ENCODE measurements at places on chromosomes 7 and 10. TPM values are rescaled to one million over a fixed set of nuclear protein-coding genes. Genes with fewer than 3 reads are reported as not detected.

The IMPDH1 gene
- total RNA-seq = 86.4 TPM

The ZNF117 gene
- 5.8 TPM for total RNA-seq

The HPSE2 gene
- total RNA-seq = not detected

The PPP2R2D gene
- total RNA-seq = 19.6 TPM

The PTPRN2 gene
- total RNA-seq = 1.9 TPM

The SCART1 gene
- 0.49 TPM for total RNA-seq

The KNDC1 gene
- under 0.01 TPM for total RNA-seq

The SPDYE11 gene
- total RNA-seq = not detected

The HKDC1 gene
- 0.16 TPM for total RNA-seq

The PRLHR gene
- not detected for total RNA-seq

The RRP12 gene
- 19.6 TPM for total RNA-seq

The LRRD1 gene
- total RNA-seq = under 0.01 TPM

The BAG3 gene
- total RNA-seq = 10.3 TPM

The MALSU1 gene
- total RNA-seq = 67.0 TPM

The ABCC2 gene
- total RNA-seq = 0.65 TPM

The RBP3 gene
- not detected for total RNA-seq

The EPHB4 gene
- 582 TPM for total RNA-seq

The MOGAT3 gene
- not detected for total RNA-seq

The LRMDA gene
- 13.5 TPM for total RNA-seq

The RAB19 gene
- not detected for total RNA-seq

The NUTM2A gene
- total RNA-seq = 0.44 TPM

The SLC18A2 gene
- total RNA-seq = not detected

The CALHM3 gene
- total RNA-seq = not detected

The ZP3 gene
- 0.49 TPM for total RNA-seq

The TRIM73 gene
- total RNA-seq = 0.88 TPM

The SFTPA1 gene
- not detected for total RNA-seq

The ANKRD22 gene
- total RNA-seq = not detected

The INMT gene
- 0.16 TPM for total RNA-seq

The CYP26C1 gene
- 2.1 TPM for total RNA-seq

The ITIH5 gene
- total RNA-seq = 1.8 TPM

The DNAJB12 gene
- 18.9 TPM for total RNA-seq

The LRRC72 gene
- total RNA-seq = not detected

The ADAM8 gene
- total RNA-seq = 1.6 TPM

The ABCB1 gene
- total RNA-seq = 4.5 TPM

The CNNM1 gene
- not detected for total RNA-seq

The GFRA1 gene
- 1.6 TPM for total RNA-seq

The FAM13C gene
- 10.2 TPM for total RNA-seq

The LFNG gene
- total RNA-seq = 32.2 TPM

The PGAM2 gene
- total RNA-seq = not detected

The ATRNL1 gene
- not detected for total RNA-seq

The ACTR3C gene
- total RNA-seq = 5.4 TPM

The PDK4 gene
- total RNA-seq = 17.8 TPM

The GPR37 gene
- 0.16 TPM for total RNA-seq

The VWDE gene
- total RNA-seq = under 0.01 TPM

The USP54 gene
- total RNA-seq = 6.5 TPM

The CPVL gene
- total RNA-seq = 7.0 TPM

The LGI1 gene
- not detected for total RNA-seq

The AGAP5 gene
- 0.81 TPM for total RNA-seq

The MRPS24 gene
- total RNA-seq = 48.3 TPM

The CLDN4 gene
- 0.06 TPM for total RNA-seq

The THSD7A gene
- 27.2 TPM for total RNA-seq

The SPOCK2 gene
- 0.32 TPM for total RNA-seq

Measured in bladder microvascular endothelial cell (primary cell).